Bronchial epithelial cell (primary cell): ENCODE measurements at places on chromosomes 5 and 9. TPM values are rescaled to one million over a fixed set of nuclear protein-coding genes. Genes with fewer than 3 reads are reported as not detected.

- no peak for DNase-seq
Observed at GRCh38 chr5:10832987-10833386, 72.0 kb upstream of the DAP start.

GRCh38 chr5:117504305-117504704, 929.7 kb upstream of the SEMA6A start:
- DNase-seq = no peak

GRCh38 chr9:134730761-134731496, 89.3 kb downstream of the COL5A1 start:
- DNase-seq = no peak

DNA sequence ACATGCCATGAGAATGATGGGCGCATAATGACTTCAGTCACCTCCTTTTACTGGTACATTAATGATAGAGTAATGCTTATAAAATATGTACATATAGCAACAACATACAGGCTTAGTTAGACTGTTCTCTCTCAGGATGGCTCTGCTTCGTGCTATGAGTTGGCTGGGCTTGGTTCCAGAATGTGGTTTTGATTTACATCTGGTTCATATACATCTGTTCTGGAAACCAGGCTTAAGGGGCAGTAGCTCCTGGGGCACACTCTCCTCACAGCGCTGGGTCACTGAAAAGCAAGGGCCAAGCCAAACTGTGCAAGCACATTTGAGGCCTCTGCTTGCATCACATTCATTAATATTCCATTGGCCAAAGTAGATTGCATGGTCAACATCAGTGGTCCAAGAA, 44.9 kb downstream of the PCSK1 start:
- no peak for DNase-seq

- peak; percentile 76 for DNase-seq
Observed at GRCh38 chr9:113154471-113154870, 3.7 kb downstream of the SLC31A2 start.

The FRRS1L gene
- total RNA-seq = under 0.01 TPM in 1 of 2 replicates, not detected in the other

DNA sequence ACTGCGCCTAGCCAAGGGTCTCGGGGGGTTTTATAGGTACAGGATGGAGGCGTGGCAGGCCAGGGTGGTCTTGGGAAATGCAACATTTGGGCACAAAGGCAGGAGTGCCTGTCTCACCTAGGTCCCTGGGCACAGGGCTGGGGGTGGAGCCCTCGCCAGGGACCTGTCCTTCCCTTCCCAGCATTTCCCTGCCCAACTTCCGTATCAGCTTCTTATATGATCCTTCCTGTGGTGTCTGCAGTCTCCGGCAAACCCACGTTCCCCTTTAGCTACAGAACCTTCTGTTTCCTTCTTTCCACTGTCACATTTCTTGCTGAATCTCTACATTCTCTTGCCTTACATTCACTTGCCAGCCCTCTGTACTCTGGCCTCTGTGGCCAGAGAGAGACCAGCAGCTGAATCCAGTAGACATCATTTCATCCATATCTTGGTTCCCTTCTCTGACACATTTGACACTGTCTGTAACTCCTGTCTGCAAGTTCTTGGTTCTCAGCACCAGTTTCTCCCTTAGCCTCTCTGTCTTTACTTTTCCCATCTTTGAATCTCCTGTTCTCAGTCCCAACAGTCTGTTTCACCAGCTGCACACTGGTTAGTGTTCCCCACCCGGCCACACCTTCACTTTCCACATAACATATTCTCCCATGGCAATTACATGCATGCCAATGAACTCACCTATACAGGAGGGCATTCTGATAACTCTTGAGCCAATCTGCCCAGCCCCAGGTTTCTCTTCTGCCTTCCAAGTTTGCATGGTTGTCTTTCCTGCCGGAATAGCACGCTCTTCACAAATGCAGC, 134.7 kb upstream of the ZNF608 start:
- no peak for DNase-seq

- DNase-seq = peak; percentile 7
Observed at GRCh38 chr9:87685441-87685840, 40.5 kb upstream of the CTSL start.

DNA sequence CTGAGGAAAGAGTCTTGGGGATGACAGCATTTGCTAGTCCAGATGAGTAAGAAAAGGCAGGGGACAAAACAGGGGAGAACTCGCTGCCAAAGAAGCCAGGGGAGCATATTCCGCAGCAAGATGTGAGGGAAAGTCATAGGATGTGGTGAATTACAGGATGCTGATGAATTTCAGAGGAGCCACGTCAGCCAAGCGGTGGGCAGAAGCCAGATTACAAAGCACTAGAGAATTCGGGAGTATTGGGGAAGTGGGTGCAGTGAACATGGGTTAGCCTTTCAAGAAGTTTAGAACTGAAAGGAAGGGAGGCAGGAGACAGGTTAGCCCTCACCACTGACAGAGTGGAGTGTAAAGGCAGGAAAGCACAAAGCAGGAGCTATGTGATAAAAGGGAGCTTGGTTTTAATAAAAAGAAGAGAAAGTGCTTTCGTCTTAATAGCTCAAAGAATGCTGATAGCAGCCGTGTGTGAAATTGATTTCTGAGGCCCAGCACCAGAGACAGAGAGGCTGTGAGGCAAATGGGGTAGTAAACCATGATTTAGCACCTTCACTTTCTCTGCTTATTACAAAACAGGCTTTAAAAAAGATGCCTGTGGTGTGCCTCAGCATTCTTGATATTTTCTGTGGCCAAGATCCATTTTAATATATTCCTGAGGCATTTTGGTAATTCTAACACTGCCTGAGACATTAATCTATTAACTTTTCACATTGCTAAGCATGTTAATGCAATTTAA, 16.9 kb downstream of the ADAMTSL1 start:
- peak; percentile 87 for DNase-seq

The PCDHGB2 gene
- under 0.01 and 0.26 TPM in 2 replicates for total RNA-seq

DNA sequence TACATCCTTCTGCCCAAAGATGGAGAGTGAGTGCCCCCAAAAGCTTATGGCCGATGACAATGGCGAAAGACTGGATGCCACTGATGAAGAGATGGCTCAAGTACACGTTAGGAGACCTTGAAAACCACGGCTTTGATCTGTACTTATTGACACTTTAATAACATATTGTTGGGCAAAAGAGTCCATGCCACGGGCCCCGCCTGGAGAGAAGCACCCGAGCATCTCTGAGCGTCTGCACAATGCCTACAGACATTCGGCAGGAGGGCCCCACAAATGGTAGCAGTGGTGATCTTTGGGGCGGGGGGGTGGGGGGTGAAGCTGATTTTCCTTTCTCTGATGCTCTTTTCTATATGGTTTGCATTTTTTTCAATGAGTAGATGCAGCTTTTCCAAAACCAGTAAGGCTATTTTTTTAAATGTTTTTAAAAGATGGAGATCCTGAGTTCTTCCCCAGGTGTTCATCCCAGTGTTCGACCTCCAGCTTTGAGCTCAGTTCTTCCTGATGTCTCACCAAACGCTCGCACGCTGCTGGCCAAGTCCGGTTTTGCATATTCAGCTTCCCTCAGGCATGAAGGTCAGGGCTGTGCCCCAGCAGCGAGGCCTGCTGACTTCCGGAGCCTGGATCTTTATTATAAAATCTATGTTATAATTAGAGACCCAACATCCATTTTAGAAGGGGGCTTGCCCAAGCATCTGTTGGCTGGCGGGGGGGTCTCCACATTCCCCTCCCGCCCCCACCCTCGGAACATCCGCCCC, 34.3 kb upstream of the BARHL1 start:
- no peak for DNase-seq

DNA sequence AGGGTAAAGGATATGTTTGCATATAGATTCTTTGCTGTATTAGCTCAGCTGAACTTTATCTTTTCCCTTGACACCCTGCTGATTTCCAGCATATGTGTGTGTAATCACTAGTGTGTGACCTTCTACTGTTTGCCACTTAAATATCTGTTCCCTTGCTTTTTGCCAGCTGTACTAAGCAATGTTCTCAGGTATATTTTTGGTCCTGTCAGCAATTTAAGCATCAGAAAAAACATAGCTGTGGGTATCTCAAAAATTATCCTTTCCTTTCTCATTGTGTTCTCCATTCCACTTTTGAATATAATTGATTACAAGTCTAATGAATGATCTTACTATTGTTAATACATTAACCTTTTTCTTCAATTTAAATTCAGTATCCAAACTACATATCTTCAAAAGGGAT, 59.2 kb upstream of the CDH10 start:
- DNase-seq = no peak

GRCh38 chr9:100700689-100701318, 122.9 kb downstream of the CAVIN4 start:
- peak; percentile 36 for DNase-seq

DNA sequence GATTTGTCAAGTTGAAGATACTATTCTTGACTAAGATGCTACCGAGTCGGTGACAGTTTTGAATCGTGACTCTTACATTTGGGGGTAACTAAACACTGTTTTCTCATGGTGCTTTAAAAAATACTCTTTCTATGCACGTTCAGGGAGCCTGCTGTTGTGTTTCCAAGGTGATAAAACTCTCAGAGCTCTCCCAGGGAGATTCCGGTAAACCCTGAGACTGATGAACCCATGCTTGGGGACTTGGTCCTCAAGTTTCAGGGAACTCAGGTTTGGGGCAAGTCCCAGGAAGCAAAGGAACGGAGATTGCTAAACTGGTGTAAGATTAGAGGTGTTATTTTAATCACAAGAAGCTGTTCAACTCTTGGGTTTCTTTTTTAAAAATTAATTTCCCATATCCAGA, 1.4 kb downstream of the GDA start:
- DNase-seq = no peak

The HAPLN1 gene
- total RNA-seq = not detected in 2 replicates

GRCh38 chr5:72436796-72437471, 70.3 kb downstream of the ZNF366 start:
- DNase-seq = peak; percentile 44

DNA sequence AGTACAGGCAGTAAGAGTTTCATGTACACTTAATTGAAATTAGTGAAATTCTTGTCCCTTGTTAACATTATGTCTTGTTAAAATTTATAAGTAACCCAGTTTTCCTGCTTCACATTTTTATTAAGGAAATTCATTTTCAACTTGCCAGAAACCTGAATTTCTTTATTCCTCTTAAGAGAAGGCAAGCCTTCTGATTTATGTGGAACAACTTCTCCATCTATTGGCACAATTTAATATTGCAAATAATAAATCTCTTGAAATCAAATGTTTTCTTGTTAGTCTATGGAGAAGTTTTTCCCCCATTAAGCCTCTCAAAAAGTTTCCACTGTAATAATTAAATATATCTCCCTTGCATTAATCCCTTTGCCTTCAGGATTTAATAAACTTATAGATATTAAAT, 33.8 kb upstream of the ACO1 start:
- DNase-seq = peak; percentile 52

DNA sequence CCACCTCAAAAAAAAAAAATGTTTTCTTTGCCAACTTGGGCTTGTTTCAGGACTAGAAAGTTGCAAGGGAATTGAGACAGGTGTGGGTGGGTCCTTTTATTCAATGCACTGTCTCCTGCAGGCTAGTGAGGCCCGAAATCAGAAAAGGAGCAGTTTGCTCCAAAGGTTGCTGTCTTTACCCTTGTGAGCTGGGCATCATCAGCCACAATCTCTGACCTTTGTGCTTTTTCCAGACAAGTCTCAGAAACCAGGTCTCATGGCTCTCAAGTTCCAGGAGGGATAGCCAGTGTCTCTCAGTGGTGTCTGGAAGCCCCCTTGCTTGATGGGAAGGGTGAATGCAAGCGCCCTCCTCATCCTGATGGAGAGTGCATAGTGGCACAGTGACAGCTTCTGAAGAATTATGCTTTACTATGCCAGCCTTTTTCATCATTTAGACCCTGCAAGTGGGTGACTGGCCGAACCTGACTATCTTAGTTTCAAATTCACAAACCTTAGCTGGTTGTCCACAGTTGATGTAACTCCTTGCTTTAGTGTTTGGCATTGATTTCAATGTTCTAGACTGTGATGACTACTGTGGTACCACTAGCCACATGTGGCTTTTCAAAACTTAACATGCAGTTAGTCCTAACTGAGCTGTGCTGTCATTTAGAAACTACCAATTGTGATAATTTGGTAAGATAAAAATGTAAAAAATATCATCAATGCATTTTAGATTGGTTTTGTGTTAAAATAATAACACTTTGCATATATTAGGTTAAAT, 468.6 kb downstream of the GADD45G start:
- DNase-seq = no peak

DNA sequence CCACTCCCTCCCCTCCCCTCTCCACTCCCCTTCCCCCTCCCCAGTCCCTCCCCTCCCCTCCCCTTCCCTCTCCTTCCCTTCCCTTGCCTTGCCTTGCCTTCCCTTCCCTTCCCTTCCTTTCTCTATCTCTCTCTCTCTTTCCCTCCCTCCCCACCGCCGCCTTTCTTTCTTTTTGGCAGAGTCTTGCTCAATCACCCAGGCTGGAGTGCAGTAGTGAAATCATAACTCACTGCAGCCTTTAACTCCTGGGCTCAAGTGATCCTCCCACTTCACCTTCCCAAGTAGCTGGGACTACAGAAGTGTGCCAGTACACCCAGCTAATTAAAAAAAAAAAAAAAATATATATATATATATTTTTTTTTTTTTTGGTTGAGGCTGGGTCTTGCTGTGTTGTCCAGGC, 45.5 kb downstream of the IL31RA start:
- no peak for DNase-seq

The AGXT2 gene
- not detected in 2 replicates for total RNA-seq

DNA sequence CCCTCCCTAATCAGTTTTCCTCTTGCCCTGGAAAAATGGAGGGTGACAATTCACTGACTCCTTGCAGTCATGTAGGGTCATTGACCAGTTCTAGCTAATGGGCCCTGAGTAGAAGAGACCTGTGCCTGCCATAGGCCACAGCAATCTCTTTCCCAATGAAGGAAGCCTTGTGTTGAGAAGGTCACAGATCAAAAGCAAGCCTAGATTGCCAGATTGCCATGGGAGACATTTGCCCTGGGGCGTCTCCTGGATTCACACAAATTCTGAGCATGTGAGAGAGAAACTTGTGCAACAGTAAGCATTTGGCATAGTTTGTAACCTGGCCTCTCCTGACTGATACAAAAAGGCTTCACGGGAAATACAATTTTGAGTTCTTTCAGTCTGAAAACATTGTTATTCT, 148.0 kb downstream of the NUDT12 start:
- DNase-seq = no peak

The ARHGEF37 gene
- total RNA-seq = 9.2 and 29.1 TPM in 2 replicates

- no peak for DNase-seq
Observed at GRCh38 chr5:19855453-19855852, 132.5 kb downstream of the CDH18 start.

DNA sequence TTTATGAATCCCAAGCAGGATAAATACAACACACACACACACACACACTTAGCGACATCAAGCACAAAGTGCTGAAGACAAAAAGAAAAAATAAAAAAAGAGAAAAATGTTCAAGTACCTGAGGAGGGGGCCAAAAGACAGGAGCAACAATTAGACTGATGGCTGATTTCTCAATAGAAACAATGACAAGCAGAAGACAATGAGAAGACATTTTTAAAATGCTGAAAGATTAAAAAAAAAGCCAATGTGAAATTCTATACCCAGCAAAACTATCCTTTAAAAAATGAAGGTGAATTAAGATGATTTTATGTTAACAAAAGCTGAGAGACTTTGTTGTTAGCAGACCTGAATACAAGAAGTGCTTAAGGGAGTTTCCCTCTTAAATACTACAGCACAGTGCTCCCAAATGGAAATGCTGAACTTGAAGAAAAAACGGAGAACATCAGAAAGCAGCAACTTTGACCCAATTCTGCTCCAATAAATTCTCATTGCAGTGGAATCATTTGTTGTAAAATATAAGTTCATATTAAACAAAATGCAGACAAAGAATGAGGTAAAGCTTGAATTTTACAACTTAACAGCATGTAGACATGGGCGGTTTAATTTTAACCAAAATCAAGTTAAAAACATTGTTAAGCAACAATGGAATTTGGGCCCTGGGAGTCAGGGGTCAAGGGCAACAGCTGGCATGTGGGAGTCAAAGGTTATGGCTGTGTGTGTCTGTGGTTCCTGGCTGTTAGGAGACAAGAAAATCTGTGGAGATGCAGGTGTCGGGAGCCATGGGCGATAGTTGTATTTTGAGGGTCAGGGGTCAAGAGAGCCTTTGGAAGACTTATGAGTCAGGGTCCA, 776 bp upstream of the RANBP17 start:
- DNase-seq = peak; percentile 2
